ENCODE measurements at places on chromosomes 12 and 14.

GRCh38 chr14:54665946-54666345, 99.0 kb downstream of the SAMD4A start:
- DNase-seq, result no peak

- DNase-seq, result no peak
Observed at GRCh38 chr12:3317841-3318501, 173.0 kb upstream of the PRMT8 start.

GRCh38 chr14:60905923-60906322, 75.0 kb downstream of the TRMT5 start:
- DNase-seq, result no peak

- no peak for DNase-seq
Observed at GRCh38 chr12:68766646-68767045, 20.7 kb downstream of the SLC35E3 start.

GRCh38 chr12:57087010-57087690, 1.8 kb upstream of the NAB2 start:
- no peak for DNase-seq

DNA sequence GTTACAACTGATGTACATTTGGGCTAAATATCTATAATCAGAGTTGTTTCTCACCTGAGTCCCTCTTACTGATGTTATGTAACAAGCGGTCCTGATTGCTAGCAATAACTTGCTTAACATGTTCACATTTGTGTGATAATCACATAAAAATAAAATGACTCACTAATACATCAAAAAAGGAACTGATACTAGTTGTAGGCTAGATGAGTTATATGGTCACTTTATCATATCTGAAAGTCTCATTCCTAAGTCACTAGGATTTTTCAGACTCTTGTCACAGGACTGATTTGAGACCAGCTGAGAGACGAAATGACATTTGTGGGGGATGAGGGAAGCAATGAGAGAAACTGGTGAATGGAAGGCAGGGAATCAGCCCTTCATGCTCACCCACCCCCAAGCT, 34.3 kb downstream of the NKX2-1 start:
- DNase-seq, result no peak
